ENCODE measurements at places on chromosomes 6 and 20. TPM values are rescaled to one million over a fixed set of nuclear protein-coding genes. Genes with fewer than 3 reads are reported as not detected.

The ENPP5 gene
- not detected for total RNA-seq

The C6orf52 gene
- 1.7 TPM for total RNA-seq

The HRH3 gene
- not detected for total RNA-seq

The MRAP2 gene
- total RNA-seq, result not detected

The MYL9 gene
- 4.0 TPM for total RNA-seq

Measured in activated T-helper 2 cell treated with anti-CD3 and anti-CD28 coated beads, Interferon-gamma antibody, Interleukin-2, Interleukin-4, amounts not matched to agents 10 μg/mL and 5 μg/mL and 100 μg/mL, durations not matched to agents 14 hours and 24 hours and 36 hours (primary cell).